ENCODE measurements at places on chromosomes 7 and 10.

DNA sequence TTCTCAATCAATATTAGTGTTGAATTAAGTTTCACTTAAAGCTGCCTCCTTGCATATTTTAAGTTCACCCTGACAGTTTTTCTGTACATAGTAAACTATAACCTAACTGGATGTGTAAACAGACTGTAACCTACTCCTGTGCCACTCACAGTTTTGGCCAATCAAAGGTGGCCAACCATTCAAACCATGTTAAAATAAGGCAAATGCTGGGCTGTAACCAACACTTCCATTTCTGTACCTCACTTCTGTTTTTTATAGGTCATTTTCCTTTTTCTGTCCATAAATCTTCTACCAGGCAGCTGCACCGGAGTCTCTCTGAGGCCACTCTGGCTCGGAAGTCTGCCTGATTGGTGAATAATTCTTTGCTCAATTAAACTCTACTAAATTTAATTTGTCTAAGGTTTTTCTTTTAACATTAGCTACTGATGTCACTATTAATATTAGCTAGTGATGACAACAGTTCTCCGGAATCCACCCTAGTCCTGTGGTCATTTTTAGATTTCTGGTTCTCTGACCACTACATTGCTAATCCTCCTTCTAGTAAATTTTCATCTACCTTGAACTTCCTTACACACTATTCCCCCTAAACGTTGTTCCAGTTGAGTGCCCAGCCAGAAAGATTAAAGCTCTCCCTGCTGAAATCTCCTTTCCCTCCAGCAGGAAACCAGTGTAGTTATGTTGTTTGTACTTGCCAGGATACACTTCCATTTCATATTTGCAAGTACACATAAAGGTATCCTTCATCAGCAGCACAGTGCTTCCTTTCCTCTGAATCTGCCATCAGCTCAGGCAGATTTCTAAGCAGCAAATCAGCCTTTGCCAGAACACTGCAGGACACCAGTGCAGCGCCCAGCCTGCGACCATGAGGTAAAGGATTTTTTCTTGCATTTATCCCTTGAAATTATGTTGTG lies 18.6 kb upstream of the IFIT2 start:
- DNase-seq = no peak

- DNase-seq = peak; percentile 62
Observed at GRCh38 chr7:124035706-124036105, 2.8 kb upstream of the TMEM229A start.

DNA sequence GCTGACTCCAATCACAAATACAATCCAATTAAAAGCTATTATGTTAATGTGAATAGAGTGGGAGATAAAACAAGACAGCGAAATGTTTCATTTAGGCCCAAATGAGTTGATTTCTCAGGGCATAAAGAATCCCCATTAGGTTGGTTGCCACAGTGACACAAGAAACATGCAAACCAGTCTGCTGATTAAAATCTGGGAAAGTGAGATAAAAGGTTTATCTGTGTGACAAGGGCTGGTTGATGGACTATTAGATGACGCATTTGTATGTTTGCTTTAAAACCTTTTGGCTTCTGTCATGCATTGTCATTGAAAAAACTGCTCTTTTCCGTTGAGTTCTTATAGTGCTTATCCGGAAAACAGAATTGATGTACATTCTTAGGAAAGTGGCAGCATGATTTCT lies 658.2 kb downstream of the GATA3 start:
- no peak for DNase-seq

- no peak for DNase-seq
Observed at GRCh38 chr10:101867931-101868330, 24.3 kb upstream of the KCNIP2 start.

GRCh38 chr7:47405921-47406800 lies 175.8 kb downstream of the TNS3 start:
- DNase-seq = peak; percentile 20

DNA sequence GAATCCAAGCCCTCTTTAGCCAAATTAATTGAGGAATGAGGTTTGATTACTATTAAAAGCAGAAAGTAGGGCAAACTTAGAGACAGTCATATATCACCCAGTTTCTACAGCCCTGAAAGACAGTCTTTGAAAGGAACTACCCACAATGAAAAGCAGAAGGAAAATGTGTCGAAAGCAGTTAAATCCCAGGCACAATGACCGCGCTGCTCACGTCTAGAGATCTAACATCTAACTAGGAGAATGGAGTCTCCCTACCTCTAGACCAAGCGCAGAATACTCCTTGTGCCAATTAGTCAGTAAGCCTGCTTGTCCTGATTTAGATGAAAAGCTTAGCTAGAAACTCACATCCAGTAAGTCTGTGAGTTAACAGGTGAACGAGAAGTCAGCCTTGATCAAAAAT lies 350.0 kb downstream of the FGFR2 start:
- DNase-seq = no peak

DNA sequence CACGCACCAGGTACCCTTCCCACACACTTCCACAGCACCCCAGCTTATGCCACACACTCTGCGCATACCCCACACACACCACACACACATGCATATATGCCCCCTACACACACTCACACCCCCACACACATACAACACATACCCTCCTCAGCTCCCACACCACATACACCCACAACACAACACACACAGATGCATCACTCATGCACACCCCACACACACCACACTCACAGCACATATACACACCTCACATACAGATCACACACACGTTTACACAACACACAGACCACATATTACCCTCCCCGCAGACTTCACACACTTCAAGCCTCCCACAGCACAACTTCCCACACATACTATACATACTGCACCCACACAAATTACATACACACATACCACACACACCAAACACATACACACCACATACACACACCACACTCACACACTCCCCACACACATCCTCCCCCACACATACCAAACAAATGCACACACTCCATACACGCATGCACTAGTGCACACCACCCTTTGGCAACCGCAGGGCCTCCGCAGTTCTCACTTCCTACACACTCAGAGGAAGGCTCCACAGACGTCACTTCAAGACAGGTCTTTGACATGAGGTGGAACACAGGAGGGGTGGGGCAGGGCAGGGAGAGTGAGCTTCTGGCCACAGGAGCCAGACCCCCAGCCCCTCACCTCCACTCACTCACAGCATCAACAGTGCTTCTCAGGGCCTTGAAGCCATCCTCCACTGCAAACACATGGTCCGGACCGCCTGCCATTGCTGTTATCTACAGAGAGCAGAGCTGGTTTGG lies 18.5 kb upstream of the ANTXRL start:
- DNase-seq = no peak

DNA sequence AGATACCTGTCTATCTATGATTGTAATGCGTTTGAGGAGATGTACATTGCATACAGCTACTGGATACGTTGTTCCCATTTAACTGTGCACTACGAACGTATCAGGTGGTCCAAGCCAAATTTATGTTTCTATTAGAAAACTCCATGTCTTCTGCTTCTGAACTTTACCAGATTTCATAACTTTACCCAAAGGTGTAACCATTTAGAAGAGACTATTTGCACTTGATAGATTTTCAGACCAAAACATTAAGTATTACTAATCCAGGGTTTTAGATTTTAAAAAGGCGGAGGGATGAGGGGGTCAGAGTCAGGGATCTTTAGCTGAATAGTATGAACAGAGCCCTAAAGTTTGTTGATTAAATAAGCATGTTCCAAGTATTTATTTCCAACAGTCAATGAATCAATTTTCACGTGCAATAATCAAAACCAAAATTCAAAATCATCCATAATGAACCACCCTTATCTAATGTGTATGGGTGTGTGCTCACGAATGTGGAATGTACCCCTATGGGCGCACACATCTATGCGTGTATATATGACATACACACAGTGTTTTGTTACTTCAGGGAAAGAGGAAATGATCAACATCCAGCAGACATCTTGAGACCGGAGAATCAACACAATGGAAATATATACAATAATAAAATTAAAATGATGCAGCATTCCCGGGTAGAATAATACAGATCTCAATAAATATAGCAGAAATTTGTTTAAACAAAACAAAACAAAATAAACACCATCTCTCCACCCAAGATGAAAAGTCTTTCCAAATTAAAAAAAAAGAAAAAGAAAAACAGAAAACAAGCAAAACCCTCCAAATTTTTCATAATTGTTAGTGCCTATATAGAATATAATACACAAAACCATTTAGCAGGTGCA lies 3.4 kb downstream of the FEZF1 start:
- DNase-seq = no peak

DNA sequence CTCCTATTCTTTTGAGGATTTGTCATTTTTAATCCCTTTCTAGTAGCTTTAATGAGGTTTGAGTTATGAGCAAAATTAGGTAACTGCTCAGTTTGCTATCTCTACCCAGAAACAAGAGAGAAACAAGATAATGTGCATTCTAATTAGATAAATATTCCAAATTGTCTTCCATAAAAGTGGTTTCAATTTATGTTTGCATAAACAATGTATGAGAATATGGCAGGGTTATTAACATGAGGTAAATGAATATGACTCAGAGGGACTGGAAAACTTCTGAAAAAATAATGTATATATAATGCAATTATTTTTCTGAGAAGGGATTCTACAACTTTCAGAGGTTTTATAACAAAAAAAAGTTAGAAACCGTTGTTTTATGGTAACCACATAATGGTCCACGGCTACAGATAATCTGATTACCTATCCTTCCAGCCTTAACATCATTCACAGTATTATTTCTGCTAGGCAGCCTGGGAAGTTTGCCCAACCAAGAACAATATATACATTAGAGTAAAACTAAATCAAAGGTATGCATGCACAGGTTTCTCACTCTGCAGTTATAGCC lies 101.2 kb downstream of the CRPPA start:
- DNase-seq = no peak

DNA sequence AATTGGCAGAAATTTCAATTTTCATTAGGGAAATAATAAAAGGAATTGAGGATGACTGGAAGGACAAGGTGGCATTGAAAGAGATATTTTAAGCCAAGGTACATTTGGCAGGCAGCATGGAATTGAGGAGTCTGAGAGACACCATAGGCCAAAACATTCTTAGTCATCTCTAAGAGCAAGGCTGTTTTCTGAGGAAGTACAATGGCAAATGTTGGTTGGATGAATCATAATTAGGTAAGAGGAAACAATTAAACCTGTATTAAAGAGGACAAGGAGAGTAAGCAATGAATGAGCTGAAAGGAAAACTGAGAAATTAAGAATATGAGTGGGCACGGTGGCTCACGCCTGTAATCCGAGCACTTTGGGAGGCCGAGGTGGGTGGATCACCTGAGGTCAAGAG lies 86.3 kb downstream of the MRPL32 start:
- DNase-seq = no peak

GRCh38 chr7:11232462-11232861 lies 258.8 kb downstream of the PHF14 start:
- no peak for DNase-seq

- DNase-seq = no peak
Observed at GRCh38 chr7:17719998-17720397, 220.3 kb downstream of the SNX13 start.

DNA sequence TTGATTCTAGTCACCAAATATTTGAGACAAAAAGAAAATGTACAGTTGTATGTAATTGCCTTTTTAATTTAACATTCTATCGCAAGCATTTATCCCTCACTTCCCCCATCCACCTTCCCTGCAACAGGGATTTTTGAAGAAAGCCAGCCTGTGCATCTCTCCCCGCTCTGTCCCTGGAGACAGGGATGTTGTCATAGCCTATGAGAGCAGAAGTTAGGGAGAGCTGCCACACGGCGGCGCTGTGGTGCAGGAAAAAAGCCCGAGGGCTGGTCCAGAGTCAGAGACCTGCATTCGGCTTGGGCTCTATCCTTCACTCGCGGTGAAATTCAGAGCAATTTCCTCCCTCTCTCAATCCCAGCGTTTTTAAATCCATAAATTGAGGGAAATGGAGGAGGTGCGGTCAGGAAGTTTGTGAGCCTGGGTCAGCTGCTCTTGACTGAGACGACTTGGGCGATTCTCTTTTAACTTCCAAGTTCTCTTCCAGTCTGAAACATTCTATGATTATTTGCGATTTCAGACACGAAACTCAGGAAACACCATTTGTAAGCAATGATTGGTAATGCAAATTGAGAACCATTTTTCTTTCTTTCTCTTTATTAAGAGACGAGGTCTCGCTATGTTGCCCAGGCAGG lies 17.5 kb downstream of the HKDC1 start:
- peak; percentile 68 for DNase-seq

DNA sequence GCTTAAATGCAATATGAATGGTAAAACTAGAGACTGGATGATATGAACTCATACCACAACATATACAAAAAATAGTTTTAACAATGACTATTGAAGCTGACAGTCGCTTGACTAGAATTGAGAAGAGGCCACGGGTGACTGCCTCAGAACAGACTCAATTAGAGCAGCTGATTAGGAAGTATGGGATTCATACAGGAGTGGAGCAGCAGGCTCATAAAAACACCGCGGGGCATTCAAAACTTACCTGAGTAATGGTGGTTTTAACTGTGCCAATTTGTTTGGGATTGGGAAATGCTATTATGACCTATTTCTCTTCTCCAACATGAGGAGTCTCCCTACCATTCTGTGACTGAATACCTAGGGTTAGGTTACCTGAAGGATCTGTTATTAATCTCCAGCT lies 2.1 kb downstream of the CADPS2 start:
- DNase-seq = no peak

DNA sequence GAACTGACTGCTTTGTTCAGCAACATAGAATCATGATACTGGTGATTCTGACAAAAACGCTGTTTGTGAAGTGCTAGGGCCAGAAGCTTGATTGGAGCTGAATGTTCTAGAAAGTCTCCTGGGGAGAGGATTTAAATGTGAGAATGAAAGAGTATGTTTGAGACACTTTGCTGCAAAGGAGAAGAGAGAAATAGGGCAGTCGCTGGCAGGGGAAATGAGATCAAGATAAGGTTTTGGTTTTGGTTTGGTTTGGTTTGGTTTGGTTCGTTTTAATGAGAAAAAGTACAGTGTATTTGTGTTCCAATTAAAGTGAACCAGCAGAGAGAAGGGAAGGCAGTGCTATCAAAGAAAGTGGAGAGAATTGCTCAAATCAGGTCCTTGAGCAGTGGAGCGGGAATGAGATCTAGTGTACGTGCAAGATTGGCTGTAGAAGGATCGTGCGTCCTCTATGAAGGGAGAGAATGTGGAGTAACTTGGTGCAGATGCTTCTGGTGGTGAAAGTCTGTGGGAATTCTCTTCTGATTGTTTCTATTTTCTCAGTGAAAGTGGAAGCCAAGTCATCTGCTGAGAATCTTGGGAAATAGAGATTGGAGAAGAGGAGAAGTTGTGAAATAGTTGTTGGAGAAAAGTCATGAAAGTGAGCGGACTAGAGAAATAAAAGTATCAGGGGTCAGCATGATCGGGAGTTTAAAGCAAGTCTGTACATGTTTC lies 270.5 kb downstream of the CCDC3 start:
- DNase-seq = no peak

Data from globus pallidus (tissue), 1 donor.